Activated naive CD8-positive, alpha-beta T cell treated with anti-CD3 and anti-CD28 coated beads, Interleukin-2, amount 10 ng/mL, durations not matched to agents 7 days and 5 days (primary cell): ENCODE measurements at places on chromosomes 12 and 14. TPM values are rescaled to one million over a fixed set of nuclear protein-coding genes. Genes with fewer than 3 reads are reported as not detected.
A peak's percentile ranks its signal among the peaks of the same experiment; 100 is the strongest.

- DNase-seq = no peak
- peak overlapping the region; percentile 100 for H3K27ac ChIP-seq
- peak overlapping the region; percentile 95 for H3K4me3 ChIP-seq
These were observed 1.8 kb upstream of the MYL6B start for GRCh38 chr12:56150563-56150962.

Gene NTN4
- total RNA-seq = 0.17 TPM

Gene SERPINA10
- not detected for total RNA-seq

DNA sequence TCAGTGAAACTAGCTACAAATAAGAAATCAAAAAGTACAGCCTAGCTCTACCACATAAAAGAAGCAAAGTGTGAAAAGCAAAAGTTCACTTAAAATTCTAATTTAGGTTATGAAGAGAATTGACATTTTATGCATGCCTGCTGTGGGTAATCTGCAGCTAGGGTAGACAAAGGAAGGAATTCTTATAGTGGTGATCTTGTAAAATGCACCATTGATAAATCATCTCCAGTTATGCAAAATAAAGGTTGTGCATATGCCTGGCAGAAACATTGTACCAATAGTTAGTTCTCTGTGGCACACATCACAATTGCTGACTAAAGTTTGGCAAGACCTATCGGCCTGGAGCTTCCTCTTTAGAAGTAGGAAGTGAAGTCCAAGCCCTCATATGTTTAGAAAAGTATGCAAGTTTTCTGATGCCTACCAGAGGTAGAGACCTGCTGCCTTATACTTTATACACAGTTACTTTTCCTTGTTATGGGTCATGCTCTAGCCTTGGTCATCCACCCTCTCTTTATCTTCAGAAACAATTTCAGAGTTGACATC, 78.3 kb downstream of the TSHR start:
- no peak overlapping the region for H3K4me3 ChIP-seq
- no peaks in the 10 kb centered on the region for H3K27me3 ChIP-seq
- peaks cover 1% of the 10 kb centered on the region for H3K36me3 ChIP-seq
- no peak for DNase-seq

GRCh38 chr12:82973592-82973991, 286.9 kb downstream of the TMTC2 start:
- H3K36me3 ChIP-seq = no peaks in the 10 kb centered on the region
- no peaks in the 10 kb centered on the region for H3K27me3 ChIP-seq
- no peaks in the 10 kb centered on the region for H3K4me1 ChIP-seq

- no peaks in the 10 kb centered on the region for H3K36me3 ChIP-seq
- no peak overlapping the region for H3K4me3 ChIP-seq
- no peak overlapping the region for H3K27ac ChIP-seq
- no peaks in the 10 kb centered on the region for H3K27me3 ChIP-seq
These were observed 69.6 kb downstream of the MOK start for GRCh38 chr14:102235275-102235897.

GRCh38 chr14:66105815-66106214, 380.4 kb upstream of the CCDC196 start:
- no peak overlapping the region for H3K4me3 ChIP-seq
- H3K27ac ChIP-seq = no peak overlapping the region
- H3K4me1 ChIP-seq = peaks cover 2% of the 10 kb centered on the region
- peaks cover 4% of the 10 kb centered on the region for H3K27me3 ChIP-seq
- no peaks in the 10 kb centered on the region for H3K36me3 ChIP-seq
- no peak for DNase-seq

DNA sequence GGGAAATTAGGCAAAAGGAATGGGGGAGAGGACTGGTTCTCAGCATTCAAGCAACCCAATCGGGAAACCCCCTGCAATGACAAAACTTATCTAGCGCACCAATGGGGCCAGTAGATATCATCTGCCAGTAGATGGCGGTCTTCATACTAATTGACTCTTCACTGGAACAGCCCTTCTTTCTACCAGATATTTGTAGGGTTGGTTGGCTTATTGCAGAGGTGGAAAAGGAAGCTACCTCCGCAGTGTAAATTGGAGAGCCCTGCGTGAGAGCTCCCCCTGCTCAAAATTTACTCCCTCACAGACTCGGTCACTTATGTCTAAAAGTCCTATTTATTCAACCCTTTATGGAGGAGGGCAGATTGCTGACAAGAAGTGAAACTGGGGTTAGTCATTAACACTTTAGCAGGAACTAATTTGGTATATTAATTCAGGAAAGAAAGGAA, 166.1 kb upstream of the CCND2 start:
- H3K36me3 ChIP-seq = peaks cover 7% of the 10 kb centered on the region
- no peak for DNase-seq
- peak overlapping the region; percentile 93 for H3K27ac ChIP-seq
- peaks cover 48% of the 10 kb centered on the region for H3K4me1 ChIP-seq
- peak overlapping the region; percentile 76 for H3K4me3 ChIP-seq
- no peaks in the 10 kb centered on the region for H3K27me3 ChIP-seq

Gene LRP1
- total RNA-seq = 6.1 TPM

DNA sequence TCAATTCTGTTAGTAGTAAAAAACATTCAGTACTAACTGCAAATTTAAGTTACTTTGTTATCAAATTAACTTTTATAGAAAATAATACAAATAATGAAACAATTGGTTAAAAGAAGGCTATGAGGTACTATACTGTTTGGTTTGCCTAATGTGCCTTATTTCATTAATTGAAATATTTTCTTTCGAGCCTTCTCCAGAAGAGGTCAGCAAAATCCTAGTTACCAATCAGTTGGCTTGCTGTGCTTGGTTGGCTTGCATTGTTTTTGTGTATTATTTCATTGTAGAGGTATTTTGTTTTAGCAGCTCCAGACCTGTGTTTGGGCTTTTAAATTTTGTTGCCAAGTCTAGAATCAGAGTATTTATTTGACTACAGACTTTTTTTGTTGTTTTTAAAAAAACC, 68.5 kb downstream of the AEBP2 start:
- H3K27me3 ChIP-seq = no peaks in the 10 kb centered on the region
- H3K27ac ChIP-seq = no peak overlapping the region
- no peak for DNase-seq
- peaks cover 31% of the 10 kb centered on the region for H3K36me3 ChIP-seq
- H3K4me3 ChIP-seq = no peak overlapping the region

GRCh38 chr12:33575346-33575745, 135.7 kb upstream of the SYT10 start:
- H3K36me3 ChIP-seq = no peaks in the 10 kb centered on the region
- no peak for DNase-seq
- H3K27ac ChIP-seq = no peak overlapping the region

DNA sequence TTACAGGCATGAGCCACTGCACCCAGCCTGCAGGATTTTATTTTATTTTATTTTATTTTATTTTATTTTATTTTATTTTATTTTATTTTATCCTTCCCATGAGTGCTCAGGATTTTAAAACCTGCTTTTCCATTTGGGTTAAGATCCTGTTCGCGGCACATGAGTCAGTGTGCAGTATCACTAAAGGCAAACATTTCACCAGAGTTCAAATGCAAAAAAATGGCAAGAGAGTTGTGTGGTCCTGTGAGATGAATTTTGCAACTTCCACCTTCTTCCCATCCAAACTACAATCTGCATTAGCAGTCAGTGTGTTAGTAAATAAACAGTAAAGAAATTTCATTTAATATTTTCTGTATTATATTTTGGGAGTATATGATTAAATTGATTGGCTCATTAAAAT, 29.0 kb downstream of the MOAP1 start:
- H3K27ac ChIP-seq = no peak overlapping the region
- H3K27me3 ChIP-seq = peaks cover 2% of the 10 kb centered on the region
- no peak overlapping the region for H3K4me3 ChIP-seq

- peaks cover 51% of the 10 kb centered on the region for H3K4me1 ChIP-seq
- no peak for DNase-seq
- no peak overlapping the region for H3K4me3 ChIP-seq
- no peak overlapping the region for H3K27ac ChIP-seq
These were observed 79.5 kb downstream of the ETV6 start for GRCh38 chr12:11729008-11729407.

Gene SMIM41
- total RNA-seq = not detected

DNA sequence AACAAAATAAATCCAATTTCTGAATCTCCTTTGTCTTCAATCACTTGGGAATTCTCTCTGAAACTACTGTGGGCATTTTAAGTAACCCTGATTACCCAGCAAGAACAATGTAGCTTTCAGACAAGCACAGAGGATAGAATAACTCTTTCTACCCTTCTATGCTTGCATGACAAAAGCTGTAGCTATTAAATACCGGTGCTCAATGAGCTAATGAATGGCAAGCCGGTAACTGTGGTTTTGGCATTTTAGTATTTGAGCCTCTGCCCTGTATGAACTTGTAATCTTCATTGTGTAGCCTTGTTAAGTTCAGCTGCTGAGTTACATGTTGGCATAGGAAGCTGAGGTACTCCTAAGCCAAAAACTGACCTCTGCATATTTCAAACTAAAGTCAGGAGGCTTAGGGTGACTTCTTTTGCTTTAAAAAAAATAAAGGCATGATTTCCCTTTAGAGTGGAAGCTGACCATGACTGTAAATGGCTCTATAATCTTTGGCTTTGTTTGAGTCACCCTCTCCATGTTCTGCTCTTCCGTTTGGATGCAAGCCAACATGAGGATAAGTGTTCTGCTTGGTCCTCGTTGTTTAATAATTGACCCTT, 171.0 kb upstream of the HIF1A start:
- no peaks in the 10 kb centered on the region for H3K27me3 ChIP-seq
- no peak for DNase-seq
- H3K4me3 ChIP-seq = peak overlapping the region; percentile 65
- H3K27ac ChIP-seq = peak overlapping the region; percentile 86

- no peak overlapping the region for H3K4me3 ChIP-seq
- H3K27ac ChIP-seq = no peak overlapping the region
- H3K36me3 ChIP-seq = no peaks in the 10 kb centered on the region
- no peak for DNase-seq
- H3K4me1 ChIP-seq = no peaks in the 10 kb centered on the region
These were observed 409.8 kb downstream of the NPAS3 start for GRCh38 chr14:33348510-33348909.

GRCh38 chr12:129503802-129504201, 400.0 kb downstream of the TMEM132D start:
- H3K4me3 ChIP-seq = no peak overlapping the region
- no peaks in the 10 kb centered on the region for H3K27me3 ChIP-seq
- no peak overlapping the region for H3K27ac ChIP-seq
- no peaks in the 10 kb centered on the region for H3K4me1 ChIP-seq
- H3K36me3 ChIP-seq = no peaks in the 10 kb centered on the region

- H3K36me3 ChIP-seq = no peaks in the 10 kb centered on the region
- no peak overlapping the region for H3K27ac ChIP-seq
- no peak overlapping the region for H3K4me3 ChIP-seq
- peaks cover 1% of the 10 kb centered on the region for H3K4me1 ChIP-seq
- H3K27me3 ChIP-seq = peaks cover 9% of the 10 kb centered on the region
These were observed 96.5 kb downstream of the PRMT8 start for GRCh38 chr12:3587402-3588013.

- peaks cover 8% of the 10 kb centered on the region for H3K27me3 ChIP-seq
- no peak overlapping the region for H3K4me3 ChIP-seq
- H3K36me3 ChIP-seq = no peaks in the 10 kb centered on the region
- no peak for DNase-seq
These were observed 10.7 kb downstream of the GPRC5A start for GRCh38 chr12:12902036-12902435.

GRCh38 chr12:34352098-34352497, 329.8 kb downstream of the ALG10 start:
- H3K27me3 ChIP-seq = no peaks in the 10 kb centered on the region
- H3K27ac ChIP-seq = no peak overlapping the region
- no peaks in the 10 kb centered on the region for H3K4me1 ChIP-seq
- DNase-seq = no peak
- no peak overlapping the region for H3K4me3 ChIP-seq
- H3K36me3 ChIP-seq = no peaks in the 10 kb centered on the region

DNA sequence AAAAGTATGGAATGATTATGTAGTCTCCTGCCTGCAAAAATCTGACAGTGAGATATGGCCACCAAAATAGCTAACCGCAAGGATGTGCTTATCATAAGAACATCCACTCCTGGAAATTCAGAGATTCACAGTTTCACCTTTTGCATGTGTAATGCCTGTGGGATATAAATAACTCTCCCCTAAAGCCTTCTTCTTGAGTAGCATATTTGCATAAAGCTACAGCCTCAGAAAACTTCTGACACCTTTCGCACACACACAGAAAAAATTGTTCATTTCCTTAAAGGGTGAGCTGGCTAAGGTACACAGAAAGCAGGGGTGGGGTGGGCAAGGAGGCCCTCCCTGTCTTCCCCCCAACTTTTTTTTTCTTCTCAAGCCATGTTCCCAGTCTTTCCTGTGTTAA, 3.1 kb upstream of the IGF1 start:
- H3K27ac ChIP-seq = peak overlapping the region; percentile 84
- peaks cover 20% of the 10 kb centered on the region for H3K4me1 ChIP-seq
- H3K36me3 ChIP-seq = peaks cover 3% of the 10 kb centered on the region
- H3K4me3 ChIP-seq = no peak overlapping the region
- no peaks in the 10 kb centered on the region for H3K27me3 ChIP-seq

Gene METAP2
- total RNA-seq = 71.2 TPM

DNA sequence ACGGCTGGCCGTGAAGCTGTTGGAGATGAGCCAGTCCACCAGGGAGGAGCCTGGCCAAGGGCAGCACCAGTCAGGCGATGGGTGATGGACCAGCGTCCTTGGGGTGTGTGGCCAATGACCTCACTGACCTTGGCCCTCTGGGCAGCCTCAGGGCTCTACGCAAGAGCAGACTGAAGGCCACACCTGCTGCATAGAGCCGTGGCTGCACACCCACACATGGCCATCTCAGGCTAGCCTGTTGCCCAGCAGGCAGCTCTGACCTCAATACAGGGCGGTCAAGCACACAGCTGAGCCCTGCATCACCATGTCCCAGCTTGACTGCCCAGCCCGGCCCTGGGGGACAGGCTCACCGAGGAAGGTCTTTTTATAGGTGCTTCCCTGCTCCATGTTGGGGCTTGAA, 19.2 kb downstream of the PLEK2 start:
- H3K27ac ChIP-seq = no peak overlapping the region
- H3K27me3 ChIP-seq = no peaks in the 10 kb centered on the region
- H3K4me3 ChIP-seq = no peak overlapping the region

DNA sequence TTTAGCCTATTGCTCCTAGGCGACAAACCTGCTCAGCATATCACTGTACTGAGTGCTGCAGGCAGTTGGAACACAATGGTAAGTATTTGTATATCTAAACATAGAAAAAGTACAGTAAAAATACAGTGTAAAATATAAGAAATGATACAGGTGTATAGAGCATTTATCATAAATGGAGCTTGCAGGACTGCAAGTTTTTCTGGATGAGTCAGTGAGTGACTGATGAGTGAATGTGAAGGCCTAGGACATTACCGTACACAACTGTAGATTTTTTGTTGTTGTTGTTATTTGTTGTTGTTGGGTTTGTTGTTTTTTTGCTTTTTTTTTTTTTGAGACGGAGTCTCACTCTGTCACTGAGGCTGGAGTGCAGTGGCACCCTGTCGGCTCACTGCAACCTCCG, 33.4 kb downstream of the PNMA1 start:
- H3K27ac ChIP-seq = no peak overlapping the region
- no peaks in the 10 kb centered on the region for H3K36me3 ChIP-seq
- H3K4me3 ChIP-seq = no peak overlapping the region
- DNase-seq = no peak
- H3K4me1 ChIP-seq = no peaks in the 10 kb centered on the region

Gene ACADS
- 17.1 TPM for total RNA-seq

Gene TUBA1A
- total RNA-seq = 99.5 TPM

Gene PLEKHD1
- total RNA-seq = 0.08 TPM

- no peaks in the 10 kb centered on the region for H3K36me3 ChIP-seq
- H3K27me3 ChIP-seq = peaks cover 5% of the 10 kb centered on the region
- DNase-seq = no peak
- H3K4me1 ChIP-seq = no peaks in the 10 kb centered on the region
- H3K4me3 ChIP-seq = no peak overlapping the region
These were observed 74.5 kb downstream of the CCDC60 start for GRCh38 chr12:119409043-119409442.

Gene TEX22
- 6.9 TPM for total RNA-seq

Gene UBR7
- total RNA-seq = 38.5 TPM
